T1000 (cell line): ENCODE measurements at places on chromosomes 6 and 20.
A peak's percentile ranks its signal among the peaks of the same experiment; 100 is the strongest.

DNA sequence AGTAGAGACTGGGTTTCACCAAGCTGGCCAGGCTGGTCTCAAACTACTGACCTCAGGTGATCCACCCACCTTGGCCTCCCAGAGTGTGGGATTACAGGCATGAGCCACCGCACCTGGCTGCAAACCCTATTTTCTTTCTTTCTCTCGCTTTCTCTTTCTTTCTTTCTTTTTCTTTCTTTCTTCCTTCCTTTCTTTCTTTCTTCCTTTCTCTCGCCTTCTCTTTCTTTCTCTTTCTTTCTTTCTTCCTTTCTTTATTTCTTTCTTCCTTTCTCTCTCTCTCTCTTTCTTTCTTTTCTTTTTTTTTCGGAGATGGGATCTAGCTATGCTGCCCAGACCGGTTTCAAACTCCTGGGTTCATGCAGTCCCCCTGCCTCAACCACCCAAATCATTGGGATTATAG lies 47.0 kb upstream of the TGM3 start:
- DNase-seq = no peak

GRCh38 chr6:82080767-82081166 lies 166.8 kb downstream of the IBTK start:
- no peak for DNase-seq

- no peak for DNase-seq
Measured at GRCh38 chr20:41006936-41007474, 21.6 kb upstream of the TOP1 start.

GRCh38 chr6:133769463-133769862 lies 119.5 kb upstream of the TCF21 start:
- no peak for DNase-seq

DNA sequence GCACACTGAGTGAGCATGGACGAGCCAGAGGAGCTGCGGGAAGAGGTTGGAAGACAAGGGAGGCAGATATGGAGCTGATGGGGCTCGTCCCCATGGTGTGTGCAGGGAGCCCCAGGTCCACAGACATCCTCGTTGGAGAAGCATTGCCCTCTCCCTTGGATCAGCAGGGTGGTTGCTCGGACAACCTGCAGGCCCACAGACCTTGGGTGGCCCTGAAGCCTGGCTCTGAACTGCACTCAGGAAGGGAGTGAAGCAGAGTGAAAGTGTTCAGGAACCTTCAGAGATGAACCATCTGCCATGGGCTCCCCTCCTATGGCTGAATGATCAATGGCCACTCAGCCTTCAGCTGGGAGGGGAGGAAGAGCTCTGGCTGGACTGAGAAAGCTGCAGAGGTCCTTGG lies 43.3 kb upstream of the LRFN2 start:
- DNase-seq = no peak

- DNase-seq = no peak
Measured at GRCh38 chr20:37992802-37993409, 40.4 kb downstream of the TTI1 start.

- DNase-seq = no peak
Measured at GRCh38 chr6:118509009-118509617, 39.0 kb upstream of the PLN start.

GRCh38 chr6:142856624-142857232 lies 88.2 kb downstream of the HIVEP2 start:
- no peak for DNase-seq

DNA sequence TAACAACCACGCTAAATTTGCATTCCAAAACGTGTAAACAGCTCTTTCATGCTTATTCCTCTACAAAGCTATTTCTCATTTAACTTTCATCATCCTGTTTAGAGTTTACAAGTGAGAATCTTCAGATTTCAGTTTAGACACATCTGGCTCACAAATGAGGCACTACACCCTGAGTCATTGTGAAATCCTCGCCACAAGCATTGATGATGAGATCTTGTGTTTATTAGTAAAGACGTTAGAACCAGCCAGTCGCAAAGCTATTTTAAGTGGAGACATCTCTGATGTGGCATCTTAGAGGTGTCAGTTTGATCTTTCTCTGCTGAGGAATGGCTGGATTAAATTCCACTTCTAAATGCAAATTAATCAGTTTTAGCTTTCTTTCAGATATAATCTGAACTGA lies 8.3 kb upstream of the ISM1 start:
- DNase-seq = no peak

GRCh38 chr6:15674690-15675386 lies 12.0 kb upstream of the DTNBP1 start:
- DNase-seq = no peak

- no peak for DNase-seq
Measured at GRCh38 chr6:8218861-8219260, 116.5 kb upstream of the EEF1E1 start.

- no peak for DNase-seq
Measured at GRCh38 chr20:61118429-61119224, 133.4 kb upstream of the CDH4 start.

DNA sequence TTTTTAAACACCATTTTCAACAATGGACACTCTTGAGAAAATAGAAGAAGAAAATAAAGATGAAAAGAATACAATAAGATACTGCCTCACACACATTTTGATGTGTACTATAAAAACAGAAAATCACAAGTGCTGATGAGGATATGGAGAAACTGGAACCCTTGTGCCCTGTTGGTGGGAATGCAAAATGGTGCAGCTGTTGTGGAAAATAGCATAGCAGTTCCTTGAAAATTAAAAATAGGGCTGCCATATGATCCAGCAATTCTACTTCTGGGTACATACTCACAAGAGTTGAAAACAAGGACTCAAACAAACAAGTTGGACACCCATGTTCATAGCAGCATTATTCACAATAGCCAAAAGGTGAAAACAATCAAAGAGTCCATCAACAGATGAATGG lies 173.0 kb downstream of the KIF16B start:
- no peak for DNase-seq

- no peak for DNase-seq
Measured at GRCh38 chr6:30260036-30260504, 46.9 kb upstream of the TRIM26 start.

GRCh38 chr6:73695619-73696421 lies at the start of gene CD109:
CD109 (plus strand) TSS chr6:73696203; CDS start chr6:73696216, 13 bp downstream.
- peak; percentile 30 for DNase-seq

GRCh38 chr20:14497004-14497403 lies 159.6 kb upstream of the FLRT3 start:
- no peak for DNase-seq

DNA sequence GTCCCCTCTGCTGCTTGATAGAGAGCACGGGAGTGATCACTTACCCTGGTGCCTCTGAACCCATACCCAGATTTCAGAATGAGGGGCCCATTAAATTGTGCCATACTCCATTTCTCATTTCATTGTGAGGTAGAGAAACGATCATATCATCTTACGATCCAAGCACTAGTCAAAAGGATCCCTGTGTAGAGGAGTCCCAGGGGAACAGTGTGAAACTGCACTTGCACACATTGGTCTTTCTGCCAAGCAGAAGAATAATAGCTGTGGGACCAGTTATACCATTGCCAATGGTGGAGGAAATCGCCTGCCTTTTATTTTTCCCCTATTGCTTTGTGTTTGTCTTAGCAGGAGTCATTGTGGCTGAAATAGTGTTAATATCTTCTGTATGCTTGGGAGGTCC lies 161.9 kb downstream of the FARS2 start:
- no peak for DNase-seq

GRCh38 chr6:138991206-138991605 lies 3.2 kb upstream of the REPS1 start:
- no peak for DNase-seq

- no peak for DNase-seq
Measured at GRCh38 chr6:43728586-43728985, 41.0 kb upstream of the MRPS18A start.
